ENCODE measurements at places on chromosomes 4 and X.

DNA sequence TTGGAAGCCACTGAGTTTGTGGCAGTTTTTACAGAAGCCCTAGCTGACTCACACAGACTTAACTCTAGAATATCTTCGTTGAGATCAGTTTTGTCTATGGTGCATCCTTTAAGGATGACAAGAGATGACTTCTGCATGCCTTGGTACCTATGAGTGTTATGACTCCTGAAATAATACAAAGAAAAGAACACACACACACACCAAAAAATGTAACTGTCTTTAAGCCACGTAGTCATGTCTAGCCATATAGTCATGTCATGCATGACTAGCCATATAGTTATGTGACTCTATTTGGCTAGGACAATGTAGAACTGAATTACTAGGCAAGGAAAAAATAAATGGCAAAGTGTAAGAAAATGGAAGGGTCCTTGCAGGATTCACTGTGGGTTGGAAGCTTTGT is 447.8 kb downstream of the NLGN4X start:
- no peak for DNase-seq

DNA sequence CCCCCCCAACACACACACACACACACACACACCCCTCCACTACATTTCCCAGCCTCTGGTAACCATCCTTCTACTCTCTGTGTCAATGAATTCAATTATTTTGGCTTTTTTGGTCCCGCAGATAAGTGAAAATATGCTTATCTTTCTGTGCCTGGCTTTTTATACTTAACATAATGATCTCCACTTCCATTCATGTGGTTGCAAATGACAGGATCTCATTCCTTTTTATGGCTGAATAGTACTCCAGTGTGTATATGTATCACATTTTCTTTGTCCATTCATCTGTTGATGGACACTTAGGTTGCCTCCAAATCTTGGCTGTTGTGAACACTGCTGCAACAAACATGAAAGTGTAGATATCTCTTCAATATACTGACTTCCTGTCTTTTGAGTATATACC is 59.8 kb downstream of the PDLIM5 start:
- DNase-seq: no peak

DNA sequence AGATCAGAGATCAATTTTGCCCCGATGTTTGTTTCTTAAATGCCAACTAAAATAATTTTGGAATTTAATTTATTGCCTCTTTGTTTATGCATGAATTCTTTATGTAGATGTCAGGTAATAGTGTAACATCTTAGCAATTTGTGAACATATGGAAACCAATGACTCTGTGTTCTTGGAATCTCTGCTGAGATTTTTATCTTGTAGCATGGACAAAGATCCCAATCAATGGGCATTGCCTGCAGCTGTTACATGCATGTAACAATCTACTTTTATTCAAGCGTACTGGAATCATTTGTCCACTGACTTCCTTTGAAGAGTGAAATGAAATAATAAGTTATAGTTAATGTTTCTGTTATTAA is 61.6 kb upstream of the ARSJ start:
- DNase-seq: no peak

DNA sequence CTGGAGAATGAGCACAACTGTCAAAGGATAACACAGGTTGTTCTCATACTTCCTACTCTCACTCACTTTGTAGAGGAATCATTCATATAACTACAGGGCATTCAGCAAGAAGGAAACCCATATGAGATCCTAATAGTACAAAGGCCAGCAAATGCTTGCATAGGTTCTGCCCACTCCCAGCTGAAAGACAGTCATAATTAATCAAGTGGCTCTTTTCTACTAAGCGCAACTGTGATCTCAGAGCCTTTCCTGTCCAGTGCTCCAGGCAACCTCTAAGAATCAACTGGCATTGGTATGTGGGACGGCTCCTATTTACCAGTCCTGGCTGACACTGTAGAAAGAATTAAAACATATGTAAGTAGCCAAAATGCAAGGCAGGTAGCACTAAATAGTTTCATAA is 18.9 kb upstream of the MND1 start:
- no peak for DNase-seq

DNA sequence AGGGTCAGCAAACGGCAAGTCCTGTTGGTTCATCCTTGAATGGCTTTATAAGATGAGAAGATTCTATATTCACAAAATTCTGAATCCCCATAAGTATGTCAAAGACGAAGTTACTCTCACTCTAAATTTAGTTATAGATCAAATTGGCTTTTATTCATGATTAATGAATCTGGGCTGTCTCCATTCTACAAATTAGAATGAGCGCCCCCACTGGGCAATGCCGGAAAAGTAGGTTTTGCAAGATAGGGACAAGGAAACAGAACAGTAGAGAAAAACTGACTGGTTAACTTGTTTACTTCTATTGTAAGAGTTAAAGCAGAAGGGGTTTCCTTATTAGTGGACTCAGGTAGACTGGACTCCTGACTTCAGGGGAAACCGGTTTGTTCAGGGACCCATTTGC is 100.3 kb downstream of the F11 start:
- no peak for DNase-seq

DNA sequence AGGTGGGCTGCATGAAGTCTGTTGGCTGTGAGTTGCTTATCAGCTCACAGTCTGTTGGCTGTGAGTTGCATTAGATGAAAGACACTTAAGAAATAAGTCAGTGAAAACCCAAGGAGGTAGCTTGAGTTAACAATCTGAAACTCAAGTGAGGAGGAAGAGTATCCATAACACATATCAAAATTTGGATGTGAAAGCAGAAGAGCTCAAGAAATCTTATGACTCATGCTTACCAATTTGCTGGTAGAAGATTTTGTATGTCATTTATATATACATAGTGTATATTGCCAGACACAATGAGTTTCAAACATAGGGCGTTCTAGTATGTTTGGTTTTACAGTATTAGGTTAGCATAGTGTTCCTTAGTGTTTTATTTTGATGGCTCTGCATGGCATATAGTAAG is 107.4 kb downstream of the DDIT4L start:
- no peak for DNase-seq

- no peak for DNase-seq
These were observed 790.3 kb upstream of the HTR2C start for GRCh38 chrX:113793563-113793962.

DNA sequence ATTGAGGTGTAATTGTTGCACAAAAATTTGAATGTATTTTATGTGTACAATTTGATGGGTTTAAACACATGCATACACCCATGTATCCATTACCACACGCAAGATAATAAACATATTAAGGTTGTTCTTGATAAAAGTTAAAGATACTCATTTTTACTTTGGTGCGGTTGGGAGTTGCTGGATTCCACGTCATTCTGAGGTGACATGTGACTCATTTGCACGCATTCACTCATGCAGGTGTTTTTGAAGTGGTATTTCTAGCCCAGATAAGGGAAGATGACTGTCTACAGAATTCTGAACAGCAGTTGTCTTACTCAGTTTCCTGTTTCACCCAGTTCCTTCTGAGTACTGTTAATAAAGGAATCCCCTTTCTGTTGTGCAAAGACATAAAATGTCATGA is 142.0 kb downstream of the RTL3 start:
- DNase-seq: no peak

DNA sequence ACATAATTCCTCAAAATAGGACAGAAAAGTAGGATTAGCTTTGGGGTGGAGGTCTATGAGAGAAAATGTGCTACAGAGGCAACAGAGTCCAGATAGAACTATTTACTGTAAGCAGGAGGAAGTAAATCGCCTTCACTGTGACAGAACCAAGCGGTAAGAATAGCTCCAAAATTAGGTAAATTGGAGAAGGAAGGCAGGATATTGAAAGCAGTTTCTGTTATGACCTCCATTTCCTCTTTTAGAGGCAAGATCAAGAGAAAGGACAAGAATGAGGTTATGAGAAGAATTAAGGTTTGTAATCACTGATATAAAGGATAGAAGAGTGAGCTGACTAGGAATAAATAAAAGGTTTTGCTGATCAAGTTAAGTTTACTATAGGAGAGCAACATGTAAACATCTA is 44.1 kb upstream of the NEUROG2 start:
- DNase-seq: no peak

DNA sequence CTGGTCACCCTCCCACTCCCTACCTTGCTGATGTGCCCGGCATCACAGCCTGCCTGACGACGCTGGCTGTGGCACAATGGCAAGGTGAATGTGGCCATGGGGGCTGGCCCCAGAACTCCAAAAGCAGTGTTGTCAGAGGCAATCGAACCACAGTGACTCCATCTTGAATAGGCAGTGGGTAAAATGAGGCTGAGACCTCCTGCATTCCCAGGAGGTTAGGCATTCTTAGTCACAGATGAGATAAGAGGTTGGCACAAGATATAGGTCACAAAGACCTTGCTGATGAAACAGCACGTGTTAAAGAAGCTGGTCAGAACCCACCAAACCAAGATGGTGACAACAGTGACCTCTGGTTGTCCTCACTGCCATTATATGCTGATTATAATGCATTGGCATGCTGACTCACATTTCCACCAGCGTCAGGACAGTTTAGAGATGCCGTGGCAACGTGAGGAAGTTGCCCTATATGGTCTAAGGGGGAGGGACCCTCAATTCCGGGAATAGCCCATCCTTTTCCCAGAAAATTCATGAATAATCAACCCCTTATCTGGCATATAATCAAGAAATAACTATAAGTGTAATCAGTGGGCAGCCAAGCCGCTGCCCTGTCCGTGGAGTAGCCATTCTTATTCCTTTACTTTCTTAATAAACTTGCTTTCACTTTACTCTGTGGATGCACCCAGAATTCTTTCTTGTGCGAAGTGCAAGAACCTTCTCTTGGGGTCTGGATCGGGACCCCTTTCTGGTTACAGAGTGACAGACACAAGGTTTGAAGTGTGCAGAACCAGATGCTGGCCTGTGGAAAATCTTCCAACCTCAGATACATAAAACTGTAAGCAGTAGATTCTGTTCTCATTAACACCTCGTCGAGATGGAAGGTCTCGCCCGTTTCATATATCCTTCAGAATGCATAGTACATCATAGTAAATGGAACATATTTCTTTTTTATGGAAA is 26.8 kb upstream of the CLDN24 start:
- no peak for DNase-seq

DNA sequence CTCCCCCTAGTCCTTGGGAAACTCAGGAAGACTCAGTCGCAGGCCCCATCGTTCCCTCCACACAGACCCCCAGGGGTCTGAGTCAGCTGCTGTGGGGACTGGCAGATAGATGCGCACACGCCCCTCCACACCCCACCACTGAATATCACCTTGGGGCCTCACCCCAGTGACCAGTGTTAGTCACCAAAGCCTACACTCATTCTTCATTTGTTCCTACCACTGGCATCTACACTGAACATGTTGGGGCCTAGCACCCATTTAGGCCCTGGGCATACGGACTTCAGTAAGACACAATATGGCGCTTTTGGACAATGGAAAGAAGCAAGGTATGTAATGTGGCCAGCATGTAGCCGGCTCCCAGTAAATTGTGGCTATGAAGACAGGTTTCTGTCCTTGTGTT is 154.1 kb upstream of the PJA1 start:
- no peak for DNase-seq

- DNase-seq: no peak
These were observed 240.5 kb upstream of the CXXC4 start for GRCh38 chr4:104735174-104735573.

GRCh38 chrX:47561659-47562151 is 700 bp downstream of the ARAF start:
- no peak for DNase-seq

All from stimulated activated CD4-positive, alpha-beta T cell treated with anti-CD3 and anti-CD28 coated beads, Interleukin-15, amount 100 ng/mL, for 1 hour (primary cell).